ENCODE measurements at places on chromosomes 13 and 19.

- no peak for DNase-seq
Observed at GRCh38 chr13:93462151-93462550, 235.5 kb downstream of the GPC6 start.

DNA sequence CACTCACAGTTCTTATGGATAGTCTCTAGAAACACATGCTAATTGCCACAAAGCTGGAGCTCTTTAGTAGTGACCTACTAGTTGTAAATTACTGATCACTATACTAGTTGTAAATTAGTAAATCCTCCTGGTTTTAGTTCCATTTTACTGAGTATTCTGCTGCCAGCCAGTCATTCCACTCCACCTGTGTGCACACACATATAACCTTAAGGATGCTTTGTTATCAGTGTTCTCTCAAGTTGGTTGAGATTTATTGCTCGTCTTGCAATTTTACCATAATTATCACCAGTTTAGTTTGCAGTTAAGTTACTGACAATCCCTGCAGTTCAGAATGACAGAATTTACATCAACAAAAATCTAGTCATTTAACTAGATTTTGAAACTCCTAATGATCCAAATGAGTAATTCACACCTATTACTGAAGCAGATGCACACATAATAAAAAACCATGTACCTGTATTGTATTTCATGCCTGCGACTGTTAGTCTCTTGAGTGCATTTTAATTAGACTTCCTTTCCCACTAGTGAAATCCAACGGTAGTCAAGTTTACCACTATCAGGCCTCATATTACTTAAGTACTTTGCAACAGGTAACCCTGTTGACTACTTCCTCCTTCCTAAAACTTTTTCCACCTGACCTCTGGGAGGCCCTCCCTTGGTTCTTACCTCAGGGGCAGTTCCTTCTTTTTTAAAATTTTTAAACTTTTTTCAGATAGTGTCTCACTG is 7.6 kb downstream of the TPT1 start:
- DNase-seq: no peak

- no peak for DNase-seq
Observed at GRCh38 chr19:50639121-50640112, at the start of gene SYT3. Gene SYT3, minus strand, starts transcription at chr19:50639881. Its CDS starts 2,470 bp downstream, at chr19:50637411.

- DNase-seq: no peak
Observed at GRCh38 chr13:51988988-51989618, 22.1 kb downstream of the ATP7B start.

DNA sequence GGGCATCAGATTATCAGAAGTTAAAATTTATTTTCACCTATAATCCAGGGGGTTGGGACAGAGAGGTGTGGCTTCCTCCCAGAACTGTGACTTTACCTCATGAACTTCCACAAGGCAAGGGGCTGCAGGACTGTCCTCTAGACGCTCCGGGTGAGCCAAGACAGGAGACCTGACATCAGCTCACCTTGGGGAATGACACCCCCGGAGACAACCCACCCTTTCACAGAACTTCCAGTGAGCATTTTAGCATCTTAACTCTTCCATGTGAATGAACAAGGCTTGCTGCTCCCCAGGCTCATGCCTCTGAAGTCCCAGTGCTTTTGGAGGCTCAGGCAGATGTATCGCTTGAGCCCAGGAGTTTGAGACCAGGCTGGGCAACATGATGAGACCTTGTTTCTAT is 29.4 kb upstream of the TFDP1 start:
- DNase-seq: no peak

DNA sequence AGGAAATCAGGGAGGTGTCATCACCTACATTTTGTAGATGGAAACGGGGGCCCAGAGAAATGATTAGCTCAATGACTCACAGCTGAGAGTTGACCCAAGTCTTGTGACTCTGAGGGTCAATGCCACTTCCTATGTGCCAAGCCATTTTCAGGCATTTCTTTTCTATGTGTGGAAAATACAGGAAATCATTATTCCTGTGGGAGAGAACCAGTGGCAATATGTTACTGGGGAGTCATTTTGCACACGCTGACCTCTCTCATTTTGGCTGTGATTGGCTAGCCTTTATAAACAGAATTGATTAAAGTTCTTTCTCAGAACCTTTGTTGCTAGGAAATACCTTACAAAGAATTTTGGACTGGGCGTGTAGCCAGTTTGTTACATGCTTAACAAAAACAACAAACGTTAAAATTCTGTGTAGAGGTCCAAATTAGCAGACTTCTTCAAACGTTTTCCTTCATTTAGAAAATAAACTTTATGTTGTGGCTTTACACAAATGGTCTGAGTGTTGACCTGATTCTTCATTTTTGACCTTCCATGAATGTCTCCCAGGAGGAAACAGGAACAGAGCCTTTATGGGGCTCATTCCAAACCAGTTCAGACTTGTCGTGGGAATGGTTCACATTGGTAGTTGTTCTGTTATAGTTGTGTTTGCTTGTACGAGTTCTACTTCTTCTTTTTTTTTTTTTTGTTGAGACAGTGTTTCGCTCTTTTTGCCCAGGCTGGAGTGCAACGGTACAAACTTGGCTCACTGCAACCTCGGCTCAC is 11.4 kb downstream of the PCCA start:
- no peak for DNase-seq

- DNase-seq: no peak
Observed at GRCh38 chr13:74070065-74070464, 64.1 kb downstream of the KLF12 start.

DNA sequence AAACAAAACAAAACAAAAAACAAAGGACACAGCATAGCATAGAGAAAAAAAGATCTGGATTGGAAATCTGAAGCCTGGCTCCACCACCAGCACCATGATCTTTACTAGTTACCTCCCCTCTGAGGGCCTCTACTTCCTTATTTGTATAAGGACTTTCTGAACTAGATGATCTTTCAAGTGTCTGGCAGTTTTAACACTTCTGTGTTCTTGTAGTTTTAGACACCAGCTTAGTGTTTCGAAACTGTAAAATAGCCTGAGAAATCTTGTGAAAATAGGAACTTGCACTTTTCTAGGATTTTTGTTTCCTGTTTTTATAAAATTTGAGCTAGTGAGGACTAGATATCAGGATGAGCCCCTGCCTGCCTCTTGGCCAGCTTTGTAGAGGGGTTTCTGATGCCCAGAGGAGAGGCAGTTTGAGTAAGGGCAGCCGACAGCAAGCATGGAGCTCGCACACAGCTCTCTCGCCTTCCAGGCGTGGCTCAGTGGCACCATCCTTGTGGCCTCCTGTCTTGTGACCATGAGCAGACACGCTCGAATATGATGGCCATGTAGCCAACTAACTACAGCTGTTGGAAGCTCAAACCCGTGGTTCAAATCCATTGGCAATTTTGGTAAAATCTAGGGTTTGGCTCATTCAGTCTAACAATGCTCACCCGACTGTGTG is 319.0 kb downstream of the KCNRG start:
- no peak for DNase-seq
